ENCODE measurements at places on chromosomes 2 and 18.

GRCh38 chr2:16626497-16626896 lies 39.1 kb downstream of the CYRIA start:
- DNase-seq, result no peak

- DNase-seq, result peak; percentile 33
These were observed 71.4 kb upstream of the LDLRAD4 start for GRCh38 chr18:13147130-13147529.

DNA sequence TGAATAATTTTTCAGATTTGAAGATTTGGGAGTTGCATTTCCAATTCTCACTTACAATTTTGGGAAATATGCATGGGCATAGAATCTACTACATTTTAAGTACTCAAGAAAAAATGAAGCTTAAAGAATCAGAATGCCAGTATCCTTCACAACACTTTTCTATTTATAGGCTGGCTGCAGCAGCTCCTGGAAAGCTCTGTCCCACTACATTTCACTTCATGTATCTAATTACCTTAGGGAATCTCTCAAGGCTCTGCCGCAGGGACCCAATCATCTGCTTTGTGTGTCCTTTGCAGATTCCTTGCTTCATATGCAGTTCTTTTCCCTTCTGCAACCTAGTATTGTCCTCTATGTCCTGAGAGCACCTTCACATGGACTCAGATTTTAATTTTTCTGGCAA lies 102.9 kb downstream of the NUP35 start:
- no peak for DNase-seq

GRCh38 chr2:60337142-60337497 lies 216.3 kb downstream of the BCL11A start:
- DNase-seq, result no peak

DNA sequence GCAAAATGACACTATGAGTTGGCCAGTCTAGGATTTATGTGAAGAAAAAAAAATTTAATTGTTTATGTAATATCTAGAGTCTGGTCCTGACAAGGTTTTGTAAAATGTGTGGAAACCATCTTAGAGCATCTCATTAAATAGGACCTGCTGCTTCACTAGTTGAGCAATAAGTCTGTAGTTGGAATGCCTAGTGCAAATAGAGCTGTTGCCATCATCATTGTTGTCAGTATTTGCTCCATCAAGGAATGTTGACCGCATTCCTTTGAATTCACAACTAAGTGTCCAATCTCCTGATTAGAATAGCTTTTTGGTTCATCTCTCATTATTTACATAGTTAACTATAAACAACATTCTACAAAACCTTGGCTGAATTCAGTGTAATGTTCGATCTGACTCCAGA lies 32.2 kb upstream of the RPE start:
- no peak for DNase-seq

DNA sequence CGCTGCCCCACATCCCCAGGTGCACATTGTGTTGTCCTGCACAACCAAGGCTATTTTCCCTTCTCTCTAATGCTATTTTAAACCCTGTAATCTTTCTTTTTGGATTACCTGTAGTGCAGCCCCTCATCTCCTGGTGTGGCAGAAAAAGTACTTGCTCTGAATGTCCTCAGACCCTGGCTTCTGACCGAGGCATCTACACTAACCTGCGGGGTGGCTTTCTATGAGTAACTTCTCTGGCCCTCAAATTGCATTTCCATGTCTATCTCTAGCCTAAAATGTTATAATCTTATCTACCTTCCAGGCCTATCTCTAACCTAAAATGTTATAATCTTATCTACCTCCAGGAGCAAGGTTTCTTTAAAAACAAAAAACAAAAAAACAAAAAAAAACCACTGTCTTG lies 18.2 kb upstream of the SP5 start:
- no peak for DNase-seq

DNA sequence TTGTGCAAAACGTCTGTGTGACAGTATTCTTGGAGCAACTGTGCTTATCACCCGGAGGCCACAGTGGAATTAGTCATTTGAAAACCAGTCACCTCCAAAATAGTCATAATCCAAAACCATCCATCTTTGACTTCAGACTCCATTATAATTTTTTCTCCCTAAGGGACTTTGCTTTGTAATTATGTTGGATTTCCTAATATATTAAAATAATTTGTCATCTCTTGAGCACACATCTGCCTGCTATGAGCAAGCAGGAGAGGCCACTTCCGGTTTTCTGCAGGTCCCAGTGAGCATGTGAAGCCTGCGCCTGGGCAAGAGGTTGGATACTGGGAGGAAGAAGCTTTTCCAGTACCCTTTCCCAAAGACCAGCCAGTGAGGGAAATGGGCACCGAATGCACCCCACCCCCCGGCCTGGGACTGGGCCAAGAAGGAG lies 57.7 kb downstream of the ODC1 start:
- DNase-seq, result no peak

DNA sequence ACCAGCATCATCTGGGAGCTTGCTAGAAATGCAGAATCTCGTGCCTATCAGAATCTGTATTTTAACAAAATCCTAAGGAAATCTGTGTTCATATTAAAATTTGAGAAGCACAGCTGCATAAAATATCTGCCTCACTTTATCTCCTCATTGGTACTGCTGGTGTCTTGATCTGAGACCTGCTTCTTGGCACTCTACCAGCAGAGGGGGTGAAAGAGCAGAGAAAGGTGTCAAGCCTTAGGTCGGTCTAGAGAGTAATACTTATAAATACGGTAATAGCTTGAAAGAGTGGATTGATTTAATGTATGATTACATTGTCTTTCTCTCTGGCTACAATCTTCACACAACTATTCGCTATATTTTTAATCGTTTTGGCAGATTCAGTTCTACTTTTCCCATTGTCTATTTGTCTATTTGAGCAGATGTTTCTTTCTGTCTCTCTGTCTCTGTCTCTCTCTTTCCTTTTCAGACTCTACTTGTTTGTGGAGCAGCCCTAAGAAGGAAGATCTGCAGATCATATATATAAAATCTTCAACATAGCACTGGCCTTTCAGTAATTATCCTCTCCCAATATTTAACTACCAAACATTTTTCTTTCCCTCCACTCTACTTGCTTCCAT lies 1.7 kb upstream of the GCG start:
- DNase-seq, result peak; percentile 42

DNA sequence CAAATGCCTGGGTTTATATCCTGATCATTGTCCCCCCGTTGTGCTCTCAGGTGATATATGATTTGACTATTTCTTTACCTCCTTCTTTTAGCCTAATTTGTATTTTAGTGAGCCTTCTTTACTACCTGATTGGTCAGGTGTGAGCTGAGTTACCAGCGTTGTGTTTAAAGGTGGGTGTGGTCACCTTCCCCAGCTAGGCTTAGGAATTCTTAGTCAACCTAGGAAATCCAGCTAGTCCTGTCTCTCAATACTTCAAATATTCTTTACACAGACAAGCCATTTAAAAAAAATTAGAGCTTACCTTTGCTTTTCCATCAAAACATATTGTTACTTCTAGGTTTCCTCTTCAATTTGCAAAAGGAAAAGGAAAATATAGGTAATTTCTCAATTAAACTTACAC lies 30.2 kb downstream of the KYNU start:
- no peak for DNase-seq

DNA sequence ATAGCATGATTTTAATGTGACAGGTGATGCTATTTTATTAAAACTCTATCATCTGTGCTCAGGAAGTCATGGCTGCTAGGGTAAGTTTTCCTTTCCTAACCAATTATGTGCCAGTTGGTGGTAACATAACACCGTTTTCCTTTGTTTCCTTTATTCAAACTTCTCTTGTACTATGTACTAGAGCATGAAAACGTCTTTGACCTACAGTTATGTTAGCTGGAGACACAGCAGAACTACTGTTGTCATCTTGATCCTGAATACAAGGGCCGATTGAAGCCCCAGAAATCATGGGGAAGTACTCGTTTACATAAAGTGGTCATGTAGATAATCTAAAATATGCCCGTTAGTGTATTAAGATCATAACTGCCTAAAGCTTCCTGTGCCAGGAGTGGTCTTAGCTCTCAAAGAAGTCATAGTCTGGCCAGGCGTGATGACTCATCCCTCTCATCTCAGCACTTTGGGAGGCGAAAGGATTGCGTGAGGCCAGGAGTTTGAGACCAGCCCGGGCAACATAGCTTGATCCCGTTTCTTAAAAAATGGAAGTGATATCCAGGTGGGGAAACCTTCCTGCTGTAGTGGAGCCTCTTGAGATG lies 20.5 kb downstream of the NEDD4L start:
- DNase-seq, result no peak

DNA sequence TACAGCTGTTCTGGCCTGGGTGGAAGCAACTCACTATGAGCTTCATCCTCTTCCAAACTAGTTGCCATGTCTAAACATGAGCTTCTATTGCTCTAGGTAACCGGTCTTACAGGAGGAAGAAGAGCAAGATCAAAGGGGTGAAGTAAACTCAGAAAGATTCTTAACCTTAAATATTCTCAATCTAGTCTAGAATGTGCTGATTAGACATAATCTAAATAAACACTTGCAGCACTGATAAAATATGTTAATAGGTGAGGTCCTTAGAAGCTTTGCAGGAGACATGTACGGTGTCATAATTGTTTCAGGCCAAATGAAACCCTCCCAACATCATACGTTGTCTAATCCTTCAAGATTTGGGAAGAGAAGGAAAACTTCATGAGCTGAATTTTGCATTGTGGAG lies 431.6 kb upstream of the FSHR start:
- no peak for DNase-seq

DNA sequence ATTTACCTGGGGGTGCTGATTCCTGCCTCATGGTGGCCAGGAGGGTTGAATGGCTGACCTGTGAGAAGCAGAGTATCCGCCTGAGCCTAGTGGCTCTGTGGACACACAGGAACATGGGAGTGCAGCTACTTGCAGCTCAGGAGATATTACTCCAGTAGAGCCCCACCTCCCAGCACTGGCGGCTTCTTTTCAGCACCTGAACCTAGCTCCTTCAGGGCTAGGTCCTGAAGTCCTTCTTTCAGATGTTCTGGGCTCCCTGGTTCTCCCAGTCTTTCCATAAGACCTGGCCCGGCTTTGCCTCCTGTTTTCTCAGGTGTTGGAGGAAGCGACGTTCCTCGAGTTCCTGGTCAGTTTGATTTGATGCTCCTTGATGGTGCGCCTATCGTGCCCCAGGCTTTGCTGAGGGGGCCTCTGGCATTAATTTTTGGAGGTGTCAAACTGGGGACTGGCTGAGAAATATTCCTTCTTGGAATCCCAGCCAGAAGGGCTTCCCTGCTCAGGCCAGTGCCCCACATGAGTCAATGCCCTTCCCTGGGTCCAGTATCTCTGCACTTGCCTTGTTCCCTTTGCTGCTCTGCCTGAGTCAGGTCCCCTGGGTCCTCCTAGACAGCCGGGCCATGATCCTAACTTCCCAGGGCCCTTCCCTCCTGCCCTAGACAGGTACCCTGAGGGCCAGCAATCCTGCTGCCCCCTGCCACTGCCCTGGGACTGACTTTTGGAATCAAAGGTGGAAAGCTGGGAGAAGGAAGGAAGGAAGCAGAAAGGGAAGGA lies 110.7 kb upstream of the HAAO start:
- DNase-seq, result no peak

DNA sequence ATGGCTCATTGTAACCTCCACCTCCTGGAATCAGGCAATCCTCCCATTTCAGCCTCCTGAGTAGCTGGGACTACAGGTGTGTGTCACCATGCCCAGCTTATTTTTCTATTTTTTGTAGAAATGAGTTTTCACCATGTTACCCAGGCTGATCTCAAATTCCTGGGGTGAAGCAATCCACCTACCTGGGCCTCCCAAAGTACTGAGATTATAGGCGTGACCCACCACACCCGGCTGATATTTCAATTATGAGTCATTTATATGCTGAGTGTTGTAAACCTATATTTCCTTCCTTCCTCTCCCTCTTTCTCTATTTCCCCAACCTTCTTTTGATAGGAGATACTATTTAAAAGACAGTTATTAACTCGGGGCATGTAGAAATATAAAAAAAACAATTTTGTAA lies 469.6 kb upstream of the ID2 start:
- DNase-seq, result no peak

DNA sequence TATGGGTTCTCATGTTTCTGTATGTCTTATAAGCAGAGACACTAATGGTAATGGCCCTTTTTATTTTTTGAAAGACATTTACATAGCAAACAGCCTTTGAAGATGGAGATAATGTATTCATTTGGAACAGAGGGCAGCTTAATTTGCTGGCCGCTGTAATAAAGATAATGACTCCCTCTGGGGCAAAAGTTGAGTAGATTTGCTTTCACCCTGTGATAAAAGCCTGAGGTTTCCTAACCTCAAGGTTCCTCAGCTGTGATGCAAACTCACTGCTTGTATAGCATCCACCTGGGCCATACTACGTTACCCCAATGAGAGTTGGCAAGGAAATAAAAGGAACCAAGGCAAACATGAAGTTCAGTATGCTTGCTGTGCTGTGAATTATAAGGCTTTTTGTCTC lies 54.8 kb downstream of the TEX51 start:
- DNase-seq, result no peak

- DNase-seq, result no peak
These were observed 99.5 kb upstream of the RNF152 start for GRCh38 chr18:61992285-61992684.

GRCh38 chr2:150357770-150358467 lies 129.5 kb downstream of the RND3 start:
- no peak for DNase-seq

- DNase-seq, result no peak
These were observed 1.3 kb downstream of the MAPRE2 start for GRCh38 chr18:35042389-35043071.

DNA sequence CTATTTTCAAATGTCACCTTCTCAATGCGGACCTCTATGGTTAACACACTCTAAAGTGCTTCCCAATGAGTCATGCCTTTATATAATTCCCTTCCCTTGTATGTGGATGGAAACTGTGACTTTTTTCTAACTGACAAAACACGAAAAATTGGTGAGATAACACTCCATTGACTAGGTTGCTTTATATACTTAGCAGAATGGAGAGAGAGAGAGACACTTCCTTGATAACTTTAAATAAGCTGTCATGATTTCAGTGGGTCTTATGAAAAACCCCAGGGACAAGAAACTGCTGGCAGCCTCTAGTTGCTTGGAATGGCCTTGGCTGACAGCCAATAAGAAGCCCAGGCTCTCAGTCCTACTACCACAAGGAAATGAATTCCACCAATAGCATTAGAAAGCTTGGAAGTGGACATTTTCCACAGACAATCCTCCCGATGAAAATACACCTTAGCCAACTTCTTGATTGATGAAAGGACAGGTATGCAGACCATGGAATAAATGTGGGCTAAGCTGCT lies 322.2 kb downstream of the ZNF804A start:
- DNase-seq, result no peak
